H1 (cell line): ENCODE measurements at places on chromosomes 11 and 22. TPM values are rescaled to one million over a fixed set of nuclear protein-coding genes. Genes with fewer than 3 reads are reported as not detected.

Gene WNT11
- total RNA-seq: 0.45 TPM in 1 of 2 replicates, not detected in the other

DNA sequence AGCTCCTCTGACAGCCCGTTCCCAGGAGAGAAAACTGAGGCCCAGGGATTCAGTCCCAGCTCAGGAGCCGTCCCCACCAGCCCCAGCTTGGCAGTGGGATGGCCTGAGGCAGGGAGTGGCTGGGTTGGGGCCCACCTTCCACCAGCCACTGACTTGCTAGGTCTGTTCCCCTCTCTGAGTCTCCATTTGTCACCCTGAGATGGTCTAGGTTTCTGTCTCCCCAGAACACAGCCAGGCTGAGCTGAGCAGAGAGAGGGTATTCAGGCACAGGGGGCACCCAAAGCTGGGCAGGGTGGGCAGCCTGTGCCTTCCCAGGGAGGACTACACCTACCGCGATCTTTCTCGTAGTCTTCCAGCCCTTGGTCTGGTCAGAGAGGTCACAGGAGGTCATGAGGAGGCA lies 95.7 kb downstream of the PDE2A start:
- no peak for DNase-seq

DNA sequence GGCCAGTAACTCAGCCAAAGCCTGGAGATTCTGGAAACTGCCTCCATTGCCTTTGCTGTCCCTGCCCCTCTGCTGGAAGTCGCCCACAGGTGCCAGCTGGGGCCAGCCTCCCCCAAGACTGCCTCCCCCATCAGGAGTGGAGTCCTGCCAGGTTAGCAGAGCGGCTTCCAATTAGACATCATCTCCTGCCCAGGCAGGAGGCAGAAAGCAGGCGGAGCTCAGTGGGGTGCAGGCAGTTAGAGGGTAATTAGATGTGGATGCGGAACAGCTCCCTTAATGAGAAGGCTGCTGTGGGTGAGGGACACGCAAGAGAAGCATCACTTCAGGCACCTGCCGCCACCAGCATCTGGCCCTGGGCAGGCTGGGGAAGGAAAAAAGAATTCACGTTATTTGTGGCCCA lies 90.9 kb upstream of the TP53I11 start:
- no peak for DNase-seq

Gene GRIA4
- total RNA-seq: 18.8 and 21.8 TPM in 2 replicates

DNA sequence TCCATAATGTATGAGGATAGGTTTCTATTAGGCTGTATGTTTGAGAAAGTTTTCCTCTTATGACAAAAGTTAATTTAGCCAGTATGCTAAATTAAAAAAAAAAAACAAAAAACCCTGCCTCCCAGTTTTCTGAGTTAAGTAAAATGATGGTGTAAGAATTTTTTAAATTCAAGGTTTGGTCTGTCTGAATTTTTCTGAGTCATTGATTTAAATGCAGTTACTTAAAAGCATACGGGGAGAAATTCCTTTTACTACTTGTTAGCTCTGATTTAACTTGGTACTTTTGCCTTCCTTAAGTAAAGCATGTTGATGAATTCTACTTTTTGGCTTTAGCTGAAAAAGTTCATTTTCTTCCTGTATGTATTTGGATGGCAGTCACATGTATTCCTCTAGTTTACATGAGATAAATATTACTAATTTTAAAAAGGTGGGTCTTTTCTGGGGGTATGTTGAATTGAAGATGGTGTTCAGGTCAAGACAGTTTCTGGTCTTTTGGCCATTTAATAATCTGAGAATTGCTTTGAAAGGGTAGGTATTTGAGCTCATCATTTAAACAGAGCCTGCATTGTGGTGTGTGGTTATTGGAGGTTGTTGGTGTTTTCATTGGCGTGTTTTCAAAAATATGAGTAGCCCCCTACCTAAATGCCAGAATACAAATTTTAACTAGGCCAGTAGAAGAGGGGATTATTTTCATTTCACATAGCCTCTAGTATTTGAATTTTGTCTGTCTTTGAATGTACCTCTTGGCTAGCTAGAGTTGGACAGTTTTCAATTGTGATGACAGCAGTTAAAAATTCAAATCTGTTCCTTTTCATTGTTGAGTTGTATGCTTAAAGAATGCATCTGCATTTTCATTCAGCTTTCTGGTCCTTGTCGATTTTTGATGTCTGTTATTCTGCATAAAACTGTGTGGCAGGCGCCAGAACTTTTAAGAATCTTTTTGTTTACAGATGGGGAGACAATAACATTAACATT lies 64.7 kb downstream of the MTMR3 start:
- DNase-seq: no peak

DNA sequence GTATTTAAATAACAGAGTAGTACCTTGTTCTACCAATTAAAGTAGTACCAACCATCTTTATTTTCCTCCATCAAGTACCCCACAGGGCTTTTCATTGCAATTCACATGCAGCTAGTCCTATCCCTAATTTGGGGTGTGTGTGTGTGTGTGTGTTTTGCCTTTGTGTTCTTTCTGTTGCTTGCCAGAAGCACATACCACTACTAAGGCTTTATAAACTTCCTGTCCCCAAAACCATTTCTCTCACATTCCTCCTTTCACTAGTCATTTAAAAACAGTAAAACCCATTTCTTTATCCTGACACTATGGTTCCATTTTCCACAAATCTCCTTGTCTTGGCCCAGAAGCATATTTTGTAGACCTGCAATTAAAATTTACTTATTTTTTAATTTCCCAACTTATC lies 54.6 kb downstream of the SLC36A4 start:
- no peak for DNase-seq

- DNase-seq: no peak
Measured at GRCh38 chr11:82673631-82674030, 60.0 kb downstream of the FAM181B start.

GRCh38 chr11:132453406-132453805 lies 1078.9 kb downstream of the OPCML start:
- DNase-seq: no peak

DNA sequence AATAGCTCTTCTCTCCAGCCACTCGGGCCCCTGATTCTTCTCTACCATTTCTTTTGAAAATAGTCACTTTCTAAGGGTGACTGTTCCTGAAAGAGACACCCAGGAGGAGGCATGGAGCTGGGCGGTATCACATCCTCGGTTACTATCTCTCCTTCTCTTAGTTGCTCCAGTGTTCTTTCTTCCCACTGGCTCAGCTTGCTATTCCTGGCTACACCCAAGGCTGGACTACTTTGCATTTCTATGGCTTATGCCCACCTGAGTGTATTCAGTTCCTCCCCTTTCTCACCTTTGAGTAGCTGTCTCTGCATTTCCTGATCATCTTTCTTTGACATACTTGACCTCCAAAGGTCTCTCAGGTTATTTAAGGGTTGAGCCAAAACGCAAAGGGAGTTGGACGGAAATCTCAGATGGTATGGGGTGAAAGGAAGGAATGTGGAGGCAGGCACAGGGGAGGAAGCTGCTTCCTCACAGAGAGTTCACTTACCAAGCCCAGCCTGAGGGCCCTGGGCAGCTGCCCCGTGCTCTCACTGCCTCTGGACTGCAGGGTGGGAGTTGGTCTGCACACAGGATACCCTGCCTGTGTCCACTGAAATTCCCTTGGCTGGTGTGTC lies 155.7 kb downstream of the SNX19 start:
- DNase-seq: no peak

DNA sequence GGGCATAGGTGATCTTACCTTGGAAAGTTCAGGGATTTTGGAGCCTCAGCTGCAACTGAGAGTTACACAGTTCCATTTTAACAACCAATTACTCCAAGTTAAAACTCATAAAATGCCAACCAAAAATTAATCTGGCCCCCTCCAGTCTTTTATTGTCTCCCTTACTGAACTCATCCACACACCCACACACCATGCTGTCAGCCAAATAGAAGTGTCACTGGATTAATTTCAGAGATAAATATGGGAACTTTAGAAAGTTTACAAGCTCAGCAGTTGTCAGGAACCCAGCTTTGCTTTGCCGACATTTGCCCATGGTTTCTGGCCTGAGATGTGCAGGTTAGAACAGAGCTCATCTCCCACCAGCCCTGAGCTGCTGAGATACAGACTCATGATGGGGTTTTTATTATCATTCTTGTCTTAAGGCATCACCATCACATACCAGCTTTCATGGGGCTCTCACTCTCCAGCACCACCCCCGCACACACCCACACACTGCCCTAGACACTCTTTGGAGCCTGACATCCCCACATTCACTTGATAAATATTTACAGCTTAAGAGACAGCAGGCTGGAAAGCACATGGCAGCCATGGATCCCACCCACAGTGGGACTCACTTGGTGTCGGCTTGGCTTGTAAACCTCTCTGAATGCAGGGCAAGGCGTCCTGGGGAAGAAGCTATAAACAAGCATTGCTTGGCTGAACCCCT lies 23.7 kb upstream of the CTR9 start:
- DNase-seq: no peak

Gene GP1BB
- total RNA-seq: not detected in 2 replicates

- DNase-seq: no peak
Measured at GRCh38 chr11:118618991-118619375, 11.6 kb downstream of the PHLDB1 start.

DNA sequence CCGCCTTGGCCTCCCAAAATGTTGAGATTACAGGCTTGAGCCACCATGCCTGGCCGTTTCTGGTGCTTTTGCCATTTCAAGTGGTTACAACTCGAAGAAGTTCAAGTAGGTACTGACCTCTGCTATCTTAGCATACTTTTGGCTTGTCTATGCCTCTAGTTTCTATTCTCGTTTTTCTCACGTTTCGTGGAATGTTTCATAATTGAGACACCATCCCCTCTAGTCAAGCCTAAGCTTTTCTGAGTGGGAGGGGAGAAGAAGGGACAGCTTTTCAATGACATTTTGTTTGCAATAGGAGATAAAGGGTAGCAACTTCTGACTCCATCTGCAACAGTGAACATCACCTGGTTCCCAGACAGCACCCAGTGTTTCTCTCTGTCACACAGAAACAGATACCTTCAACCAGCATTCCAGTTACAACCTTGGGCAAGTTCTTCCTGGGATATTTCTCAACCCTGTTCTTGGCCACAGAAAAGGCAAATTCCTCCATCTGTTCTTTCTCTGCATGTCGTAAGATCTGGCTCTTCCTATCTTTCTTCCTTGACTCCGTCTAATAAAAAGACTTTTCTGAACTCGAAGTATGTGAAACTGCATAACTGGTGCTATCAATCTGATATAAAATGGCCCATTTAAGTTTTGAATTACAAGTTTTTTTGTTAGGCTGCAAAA lies 25.5 kb downstream of the DDI1 start:
- DNase-seq: no peak
